ENCODE measurements at places on chromosomes 1 and 21.

DNA sequence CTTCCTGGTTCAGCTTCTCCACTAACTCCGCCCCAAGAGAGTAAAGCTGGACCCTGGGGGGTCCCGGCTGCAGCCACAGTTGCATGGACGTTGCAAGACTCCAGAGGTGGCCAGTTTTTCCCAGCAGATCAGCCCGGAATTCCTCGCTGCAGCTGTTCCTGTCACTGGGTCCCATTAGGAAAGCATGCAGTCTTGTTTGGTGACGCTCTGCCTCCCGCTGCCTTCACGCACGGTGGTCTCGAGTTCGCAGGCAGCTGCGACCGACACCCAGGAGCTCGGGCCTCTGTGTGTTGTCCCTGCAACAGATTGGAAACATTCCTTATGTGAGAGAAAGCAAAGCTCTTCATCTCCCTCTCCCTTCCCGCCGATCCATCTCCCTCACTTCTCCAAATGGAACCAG, 162.8 kb downstream of the PRDM16 start:
- no peak for DNase-seq

DNA sequence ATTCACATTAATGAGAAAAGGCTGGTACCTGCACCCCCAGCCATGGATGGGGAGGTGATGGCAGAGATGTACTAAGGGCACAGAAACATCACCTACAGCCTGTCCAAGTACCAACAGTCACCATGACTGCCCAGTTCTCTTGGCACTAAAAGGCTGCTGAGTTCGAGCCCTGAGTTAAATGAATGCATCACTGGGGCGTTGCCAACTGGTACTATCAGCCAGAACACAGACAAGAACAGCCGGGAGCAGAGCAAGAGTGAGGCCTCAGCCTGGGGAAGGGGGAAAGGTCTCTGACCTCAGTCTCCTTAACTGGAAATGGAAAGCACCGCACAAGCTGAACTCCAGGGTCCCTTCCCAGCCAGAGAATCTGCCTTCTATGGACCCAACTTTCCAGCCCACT, 60.5 kb downstream of the GLIS1 start:
- DNase-seq = no peak

- no peak for DNase-seq
These were observed 4.7 kb upstream of the CD55 start for GRCh38 chr1:207316622-207317391.

GRCh38 chr1:208536212-208536611, 292.0 kb upstream of the PLXNA2 start:
- DNase-seq = no peak

DNA sequence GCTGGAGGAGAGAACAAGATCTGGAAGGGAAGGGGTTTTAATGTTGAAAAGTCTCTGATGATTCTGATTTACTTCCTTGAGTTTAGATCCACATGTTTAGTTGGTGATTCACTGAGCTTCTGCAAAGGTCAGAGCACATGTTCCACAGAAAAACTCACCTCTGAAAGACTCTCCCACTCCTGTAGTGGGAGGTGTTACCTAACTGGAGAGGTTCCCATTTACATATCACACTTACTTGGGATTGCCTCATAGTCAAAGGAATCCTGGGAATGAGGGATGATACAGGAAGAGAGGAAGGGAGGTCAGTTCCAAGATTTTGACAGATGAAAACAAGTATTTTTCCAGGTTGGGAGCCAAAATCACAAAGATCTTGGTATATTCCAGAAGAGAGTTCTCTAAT, 2.7 kb upstream of the NTNG1 start:
- DNase-seq = no peak

GRCh38 chr1:184270556-184270955, 116.3 kb upstream of the C1orf21 start:
- DNase-seq = no peak

DNA sequence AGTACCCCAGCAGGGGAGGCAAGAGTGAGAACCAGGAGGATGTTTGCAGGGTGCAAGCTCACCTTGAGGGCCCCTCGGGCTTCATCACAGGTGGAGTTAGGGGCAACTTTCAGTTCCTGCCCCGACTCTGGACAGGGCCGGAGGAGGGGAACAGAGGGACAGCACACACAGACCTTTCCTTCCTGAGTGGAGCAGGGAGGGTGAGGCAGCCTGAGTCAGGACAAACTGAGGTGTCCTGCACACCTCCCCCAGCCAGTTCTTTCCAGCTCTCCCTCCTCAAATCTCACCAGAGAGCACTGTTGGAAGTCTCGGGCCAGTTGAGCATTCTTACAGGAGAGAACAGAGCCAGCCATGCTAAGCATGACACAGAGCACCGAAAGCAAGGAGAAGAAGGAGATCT, 1.5 kb downstream of the ENTREP3 start:
- DNase-seq = no peak

GRCh38 chr1:21868941-21869454, 56.9 kb downstream of the LDLRAD2 start:
- no peak for DNase-seq

GRCh38 chr1:223765719-223766340, 53.5 kb downstream of the CAPN2 start:
- DNase-seq = no peak

DNA sequence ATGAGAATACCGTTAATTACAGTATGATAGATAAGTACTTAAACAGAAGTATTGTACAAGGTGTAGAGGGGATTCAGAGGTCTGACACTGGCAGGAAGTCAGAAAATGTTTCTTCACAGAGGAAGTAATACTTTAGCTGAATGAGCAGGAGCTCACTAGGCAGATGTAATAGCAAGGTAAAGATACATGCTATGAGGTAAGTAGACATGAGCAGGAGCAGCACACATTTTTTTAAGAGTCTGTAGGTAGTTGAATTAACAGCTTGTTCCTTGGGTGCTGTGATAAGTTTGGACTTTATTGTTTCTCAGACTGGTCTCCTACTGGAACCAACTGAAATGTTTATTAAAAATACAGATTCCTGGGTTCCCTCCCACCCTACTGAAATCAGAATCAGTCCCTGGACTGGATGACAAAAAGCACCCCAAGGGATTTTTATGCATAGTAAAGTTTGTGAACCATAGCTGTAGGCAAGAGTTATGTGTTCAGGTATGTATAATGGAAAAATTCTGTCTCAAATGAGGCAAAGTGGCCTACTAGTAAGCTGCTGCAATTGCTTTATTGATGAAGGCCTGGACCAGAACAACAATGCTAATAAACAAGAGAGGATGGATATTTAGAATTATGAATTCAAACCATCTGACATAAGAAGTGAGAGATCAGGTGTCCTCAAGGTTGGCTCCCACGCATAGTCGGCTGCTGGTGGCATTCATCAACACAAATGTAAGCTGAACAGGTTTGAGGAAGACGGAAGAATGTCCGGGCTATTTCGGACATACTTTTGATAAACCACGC, 902 bp downstream of the AP4B1 start:
- DNase-seq = peak; percentile 4

DNA sequence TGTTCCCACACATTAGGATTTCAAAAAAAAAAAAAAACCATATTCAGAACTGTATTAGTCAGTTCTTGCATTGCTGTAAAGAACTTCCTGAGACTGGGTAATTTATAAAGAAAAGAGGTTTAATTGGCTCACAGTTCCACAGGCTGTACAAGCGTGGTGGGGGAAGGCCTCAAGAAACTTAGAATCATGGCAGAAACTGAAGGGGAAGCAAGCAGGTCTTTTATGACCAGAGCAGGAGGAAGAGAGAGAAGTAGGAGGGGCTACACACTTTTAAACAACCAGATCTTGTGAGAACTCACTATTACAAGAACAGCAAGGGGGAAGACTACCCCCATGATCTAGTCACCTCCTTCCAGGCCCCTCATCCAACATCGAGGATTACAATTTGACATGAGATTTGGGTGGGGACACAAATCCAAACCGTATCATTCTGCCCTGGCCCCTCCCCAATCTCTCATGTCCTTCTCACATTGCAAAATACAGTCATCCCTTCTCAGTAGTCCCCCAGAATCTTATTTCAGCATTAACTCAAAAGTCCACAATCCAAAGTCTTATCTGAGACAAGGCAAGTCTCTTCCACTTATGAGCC, 51.8 kb downstream of the POU2F1 start:
- no peak for DNase-seq

GRCh38 chr1:167935216-167936067, 1.0 kb upstream of the DCAF6 start:
- peak; percentile 13 for DNase-seq

DNA sequence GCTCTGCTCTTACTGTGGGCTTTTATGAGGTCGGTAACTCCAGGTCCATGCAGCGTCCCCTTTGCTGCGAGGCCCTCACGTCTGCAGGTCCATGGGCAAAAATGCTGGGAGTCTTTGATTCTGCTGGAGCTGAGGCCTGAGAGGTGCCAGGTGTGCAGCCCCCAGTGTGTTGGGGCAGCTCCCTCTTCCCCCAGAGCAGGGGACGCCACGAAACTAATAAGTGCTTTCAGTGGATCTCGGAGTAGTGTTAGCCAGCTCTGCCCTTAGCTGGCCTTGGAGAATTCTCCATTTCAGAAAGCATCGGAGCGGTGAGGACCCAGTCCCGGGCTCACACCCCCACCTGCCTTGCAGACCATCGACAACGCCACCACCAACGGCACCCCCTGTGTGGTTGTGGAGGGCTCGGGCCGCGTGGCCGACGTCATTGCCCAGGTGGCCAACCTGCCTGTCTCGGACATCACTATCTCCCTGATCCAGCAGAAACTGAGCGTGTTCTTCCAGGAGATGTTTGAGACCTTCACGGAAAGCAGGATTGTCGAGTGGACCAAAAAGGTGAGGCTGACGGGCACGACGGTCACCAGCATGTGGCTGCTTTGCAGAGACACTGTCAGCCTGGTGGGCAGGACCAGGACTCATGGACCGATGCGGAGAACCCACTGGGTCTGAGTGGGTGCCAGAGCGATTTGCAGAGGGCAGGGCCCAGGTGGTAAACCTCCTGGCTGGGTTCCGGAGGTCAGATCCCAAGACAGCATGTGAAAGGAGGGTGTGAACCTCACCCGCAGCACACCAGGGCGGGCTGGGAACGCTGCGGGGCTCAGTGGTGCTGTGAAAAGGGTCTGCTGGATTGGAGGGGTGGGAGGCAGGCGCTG, 25.5 kb downstream of the TRPM2 start:
- DNase-seq = no peak
